ENCODE measurements at places on chromosomes 5 and 9. TPM values are rescaled to one million over a fixed set of nuclear protein-coding genes. Genes with fewer than 3 reads are reported as not detected.

LYRM7 gene
- 6.5 TPM for total RNA-seq

UAP1L1 gene
- total RNA-seq = 46.4 TPM

FAM53C gene
- 38.7 TPM for total RNA-seq

GRCh38 chr9:132548751-132549640 lies 33.4 kb upstream of the BARHL1 start:
- no peak for DNase-seq

DNA sequence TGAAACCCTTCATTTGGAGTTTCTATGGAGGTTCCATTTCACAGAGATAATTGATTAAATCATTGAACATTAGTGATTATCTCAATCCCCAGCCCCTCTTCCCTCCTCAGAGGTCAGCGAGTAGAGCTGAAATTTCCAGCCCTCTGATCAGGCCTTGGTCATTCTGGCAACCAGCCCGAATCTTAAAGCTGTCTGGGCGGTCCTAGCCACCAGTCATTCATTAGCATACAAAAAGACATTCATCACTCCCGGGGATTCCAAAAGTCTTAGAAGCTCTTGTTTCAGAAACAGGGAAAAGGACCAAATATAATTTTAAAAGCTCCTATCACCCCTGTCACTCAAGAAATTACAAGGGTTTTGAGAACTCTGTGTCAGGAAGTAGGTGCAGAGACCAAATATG lies 41.3 kb downstream of the ZNF474 start:
- DNase-seq = no peak

DNA sequence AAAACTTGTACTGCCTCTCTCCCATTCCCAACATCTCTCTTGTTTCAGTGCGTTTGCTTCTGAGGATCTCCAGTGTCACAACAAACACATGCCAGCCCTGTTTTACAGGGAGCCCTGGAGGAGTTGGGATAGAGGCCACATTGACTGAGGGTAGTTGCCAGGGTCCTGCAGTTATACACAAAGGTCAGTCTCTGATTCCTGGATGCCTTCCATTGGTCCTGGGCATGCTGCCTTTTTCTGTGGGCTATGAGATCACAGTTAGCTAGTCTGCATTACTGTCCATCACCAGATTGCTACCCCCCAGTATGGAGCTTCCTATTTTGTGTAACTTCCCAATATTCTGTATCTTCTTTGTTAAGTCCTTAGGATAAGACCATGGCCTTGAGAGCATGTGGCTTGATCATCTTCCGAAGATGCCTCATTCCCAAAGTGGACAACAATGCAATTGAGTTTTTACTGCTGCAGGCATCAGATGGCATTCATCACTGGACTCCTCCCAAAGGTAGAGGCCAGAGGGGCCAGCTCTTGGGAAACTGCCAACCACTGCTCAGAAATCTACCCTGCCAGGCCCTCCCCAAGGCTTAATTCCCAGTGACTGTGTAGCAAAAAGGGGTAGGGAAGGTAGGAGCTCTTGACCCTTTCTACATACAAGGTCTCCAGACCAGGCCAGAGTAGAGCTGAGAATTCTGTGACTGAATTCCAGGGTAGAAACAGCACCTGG lies 9.5 kb downstream of the NUDT2 start:
- no peak for DNase-seq

DNA sequence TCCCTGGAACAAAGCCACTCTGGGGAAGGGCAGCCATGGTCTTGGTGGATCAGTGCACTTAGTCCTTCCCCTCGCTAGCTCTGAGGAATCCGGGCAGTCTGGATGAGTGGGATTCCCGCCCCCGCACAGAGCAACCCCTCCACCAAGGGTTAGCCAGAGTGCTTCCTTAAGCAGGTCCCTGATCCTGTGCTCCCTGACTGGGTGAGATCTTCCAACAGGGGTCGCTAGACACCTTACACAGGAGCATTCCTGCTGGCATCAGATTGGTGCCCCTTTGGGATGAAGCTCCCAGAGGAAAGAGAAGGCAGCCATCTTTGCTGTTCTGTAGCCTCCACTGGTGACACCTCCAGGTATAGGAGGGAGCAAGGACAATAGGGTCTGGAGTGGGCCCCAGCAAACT lies 228.8 kb downstream of the AP3B1 start:
- no peak for DNase-seq

DNA sequence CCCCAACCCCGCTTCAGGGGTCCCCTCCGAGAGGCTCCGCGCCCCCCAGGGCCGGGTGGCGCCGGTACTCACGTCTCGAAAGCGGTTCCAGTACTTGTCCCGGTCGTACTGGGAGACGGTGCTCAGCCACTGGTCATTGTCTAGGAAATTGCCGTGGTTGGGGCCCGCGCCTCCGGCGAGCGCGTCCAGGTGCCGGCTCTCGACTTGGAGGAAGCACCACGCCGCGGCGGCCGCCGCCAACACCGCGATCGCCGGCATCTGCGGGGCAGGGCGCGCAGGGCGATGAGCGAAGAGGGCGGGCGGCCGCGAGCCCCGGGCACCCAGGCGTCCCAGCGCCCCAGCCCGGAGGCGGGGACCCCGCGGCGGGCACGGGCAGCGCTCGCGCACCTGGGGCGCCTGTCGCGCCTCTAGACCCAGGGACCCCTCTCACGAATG lies 808 bp downstream of the SPOCK1 start:
- peak; percentile 10 for DNase-seq

- no peak for DNase-seq
Observed at GRCh38 chr5:54844266-54844665, 141.1 kb downstream of the ESM1 start.

DNA sequence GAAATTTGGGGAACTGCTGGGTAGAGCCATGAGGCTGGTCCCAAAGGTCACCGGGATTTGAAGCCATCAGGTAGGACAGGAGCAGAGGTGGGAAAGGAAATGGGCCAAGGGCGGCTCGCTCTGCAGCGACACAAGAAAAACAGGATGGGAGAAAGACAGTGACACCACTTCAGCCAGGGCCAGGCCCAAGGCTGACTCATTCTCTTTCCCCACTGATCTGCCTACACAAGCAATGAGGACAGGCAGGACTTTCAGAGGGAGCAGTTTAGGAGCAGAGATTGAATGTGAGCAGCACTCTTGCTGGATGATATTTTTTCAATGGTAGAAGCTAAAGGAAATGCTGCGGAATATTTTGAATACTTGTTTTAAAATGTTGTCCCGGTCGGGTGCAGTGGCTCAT lies 3.5 kb downstream of the RUFY1 start:
- DNase-seq = peak; percentile 58

GRCh38 chr5:132069561-132069960 lies 4.0 kb upstream of the CSF2 start:
- DNase-seq = no peak

DNA sequence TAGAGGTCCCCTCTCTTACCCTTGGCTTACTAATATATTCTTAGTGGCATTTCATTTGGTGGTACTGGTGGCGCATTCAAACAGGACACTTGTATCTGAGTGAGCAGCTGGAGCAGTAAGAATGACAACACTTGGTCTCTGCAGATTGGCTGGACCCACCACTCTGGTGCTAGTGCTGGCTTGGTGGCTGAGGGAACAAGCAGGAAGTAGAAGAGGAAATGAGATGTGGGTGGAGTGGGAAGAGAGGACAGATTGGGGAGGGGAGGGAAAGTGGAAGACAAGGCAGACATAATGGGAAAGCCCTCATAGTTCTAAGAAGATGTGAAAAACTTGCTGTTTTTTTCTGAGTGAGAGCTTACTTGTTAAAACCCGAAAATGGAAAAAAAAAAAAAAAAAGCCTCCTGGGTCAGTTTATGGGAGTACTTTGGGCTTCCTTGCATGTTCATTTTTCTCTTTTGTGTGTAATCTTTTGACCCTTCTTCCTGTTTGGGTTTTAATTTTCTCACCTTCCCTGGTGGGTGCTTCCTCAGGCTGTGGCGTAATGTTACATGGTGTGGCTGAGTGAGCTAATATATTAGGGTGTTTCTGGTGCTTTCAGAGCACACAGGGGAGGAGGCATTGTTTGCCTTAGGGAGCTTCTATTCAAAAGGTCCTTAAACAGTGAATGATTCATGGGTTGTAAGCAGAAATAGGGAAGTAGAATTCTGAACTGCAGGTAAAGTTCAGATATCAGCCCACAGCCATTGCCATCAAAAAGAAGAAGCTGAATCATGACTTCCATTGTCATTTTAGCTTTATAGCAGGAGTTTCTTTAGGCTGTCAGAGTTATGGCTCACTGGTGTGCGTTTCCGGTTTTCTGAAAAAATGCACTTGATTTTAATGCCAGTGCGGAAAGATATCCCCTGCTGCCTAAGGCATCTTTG lies 52.3 kb downstream of the TLE4 start:
- DNase-seq = peak; percentile 64

GRCh38 chr9:137286975-137287383 lies 9.5 kb downstream of the TOR4A start:
- DNase-seq = peak; percentile 58

GRCh38 chr5:43171926-43172325 lies 20.1 kb upstream of the NIM1K start:
- DNase-seq = no peak

DNA sequence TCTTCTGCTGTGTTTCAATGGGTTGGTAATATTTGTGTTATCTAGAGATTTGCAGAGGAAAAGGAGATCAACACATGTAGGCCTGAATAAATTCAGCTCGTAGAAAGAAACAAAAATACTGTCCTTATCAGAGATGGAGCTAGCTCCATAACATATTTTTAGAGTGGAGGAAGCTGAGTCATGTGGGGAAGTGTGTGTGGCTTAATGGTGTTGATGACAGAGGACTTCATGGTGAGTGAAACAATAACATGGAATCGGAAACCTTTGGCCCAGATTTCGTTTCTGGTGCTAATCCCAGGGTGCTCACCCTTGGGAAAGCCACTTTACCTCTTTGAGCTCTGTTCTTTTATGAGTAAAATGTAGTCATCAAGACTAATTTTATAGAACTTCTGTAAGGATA lies 825.0 kb downstream of the TLR4 start:
- peak; percentile 59 for DNase-seq

GRCh38 chr5:164869325-164869724 lies 1363.9 kb downstream of the MAT2B start:
- no peak for DNase-seq

- DNase-seq = no peak
Observed at GRCh38 chr9:91416096-91416712, 7.4 kb downstream of the NFIL3 start.

GRCh38 chr5:75510836-75511434 lies 494 bp downstream of the CERT1 start:
- DNase-seq = peak; percentile 53

GRCh38 chr5:34042321-34042720 lies 692 bp downstream of the C1QTNF3 start:
- no peak for DNase-seq

Data from myocyte (in vitro differentiated cells).